ENCODE measurements at places on chromosomes 7 and 10.
A peak's percentile ranks its signal among the peaks of the same experiment; 100 is the strongest.

GRCh38 chr10:14601872-14602725 is 172.6 kb downstream of the FAM107B start:
- peak; percentile 29 for DNase-seq

DNA sequence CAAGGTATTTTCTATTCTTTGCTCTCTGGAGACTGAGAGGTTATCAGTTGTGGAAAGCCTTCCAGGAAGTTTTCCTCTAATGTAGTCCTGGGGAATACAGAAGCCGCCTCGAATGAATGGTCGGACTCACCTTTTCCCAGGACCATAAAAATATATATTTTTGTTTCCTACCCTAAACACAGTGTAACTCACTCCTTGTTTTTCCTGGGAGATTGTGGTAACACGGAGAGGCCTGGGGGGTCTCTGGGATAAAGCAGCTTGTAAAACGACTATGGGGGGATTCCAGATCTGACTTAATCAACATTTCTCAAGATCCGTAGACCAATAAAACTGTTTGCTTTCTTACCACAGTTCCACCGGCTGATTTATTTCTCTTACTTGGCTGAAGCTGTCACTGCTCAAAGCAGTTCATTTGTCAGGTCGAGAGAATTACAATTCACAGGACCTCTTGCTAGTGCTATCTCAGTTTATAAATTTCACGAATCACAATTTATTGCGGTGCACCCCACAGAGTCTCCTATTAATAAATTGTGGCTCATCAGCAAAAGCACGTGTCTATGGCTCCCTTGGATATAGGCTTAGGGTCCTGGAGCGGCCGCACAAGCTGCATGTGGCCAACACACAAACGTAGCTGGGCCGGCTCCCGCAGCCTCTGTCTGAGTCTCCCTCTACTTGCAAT is 176.3 kb upstream of the BMPER start:
- no peak for DNase-seq

DNA sequence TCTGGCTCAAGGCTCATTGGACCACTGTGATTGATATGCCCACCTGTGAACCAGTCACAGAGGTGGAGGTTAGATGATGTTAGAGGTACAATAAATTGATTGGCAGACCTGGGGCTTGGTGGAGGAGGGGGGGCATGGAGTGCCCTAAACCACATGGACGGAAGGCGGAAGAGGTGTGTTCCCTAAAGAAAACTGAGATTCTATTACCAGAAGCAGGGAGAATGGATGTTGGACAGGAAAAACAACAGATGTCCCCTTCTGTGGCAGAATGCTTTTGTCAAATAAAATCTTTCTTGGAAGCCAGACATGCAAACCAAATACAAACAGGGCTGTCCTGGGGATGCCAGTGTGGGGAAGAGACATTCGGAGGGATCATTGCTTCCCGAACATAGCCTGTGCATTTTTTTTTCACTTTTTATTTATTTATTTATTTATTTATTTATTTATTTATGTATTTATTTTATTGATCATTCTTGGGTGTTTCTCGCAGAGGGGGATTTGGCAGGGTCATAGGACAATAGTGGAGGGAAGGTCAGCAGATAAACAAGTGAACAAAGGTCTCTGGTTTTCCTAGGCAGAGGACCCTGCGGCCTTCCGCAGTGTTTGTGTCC is 433.9 kb downstream of the RPS24 start:
- DNase-seq = no peak

DNA sequence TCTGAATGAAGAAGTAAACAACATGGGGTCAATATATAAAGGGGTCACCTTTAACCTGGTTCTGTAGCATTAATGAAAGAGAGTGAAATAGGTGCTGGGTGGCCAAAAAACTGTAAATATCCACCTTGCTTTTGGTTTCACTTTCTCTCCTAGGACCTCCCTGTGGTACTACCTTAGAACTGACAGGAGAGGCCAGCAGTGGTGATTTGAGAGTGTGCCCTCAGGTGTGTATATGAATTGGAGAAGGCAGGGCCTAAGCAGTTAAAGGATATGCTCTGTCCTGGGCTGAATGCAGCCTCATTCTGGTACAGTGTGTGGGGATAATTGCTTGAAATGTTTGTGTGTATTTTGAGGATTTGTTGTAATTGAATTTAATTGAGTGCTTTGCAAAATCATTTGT is 62.0 kb downstream of the BBS9 start:
- peak; percentile 20 for DNase-seq

- DNase-seq = no peak
These were observed 59.4 kb downstream of the MARCHF5 start for GRCh38 chr10:92350411-92350810.

DNA sequence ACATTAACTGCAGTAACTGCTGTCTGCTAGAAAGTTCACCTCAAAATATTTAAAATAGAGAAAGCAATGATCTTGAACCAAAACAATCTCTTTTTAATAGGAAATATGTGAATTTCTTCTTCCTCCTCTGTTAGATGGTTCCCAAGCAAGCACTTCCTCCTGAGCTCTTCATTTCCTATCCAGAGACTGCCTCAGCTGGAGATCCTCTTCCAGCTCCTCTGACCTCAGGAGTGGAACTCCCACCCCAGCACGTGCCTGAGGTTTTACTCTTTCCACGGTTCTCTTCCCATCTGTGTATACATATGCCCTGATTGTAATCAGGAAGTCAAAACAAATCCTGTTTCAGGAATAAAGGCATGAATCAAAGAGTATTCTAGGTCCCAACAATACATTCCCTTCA is 5.6 kb downstream of the DENND11 start:
- DNase-seq = no peak

All from GM12891 (cell line).